ENCODE measurements at places on chromosomes 5 and 9.
A peak's percentile ranks its signal among the peaks of the same experiment; 100 is the strongest.

- DNase-seq, result peak; percentile 72
Measured at GRCh38 chr5:149141224-149141956, at the start of gene ABLIM3. Gene ABLIM3 (plus strand): TSS chr5:149141493. CDS start chr5:149142096, 603 bp downstream.

DNA sequence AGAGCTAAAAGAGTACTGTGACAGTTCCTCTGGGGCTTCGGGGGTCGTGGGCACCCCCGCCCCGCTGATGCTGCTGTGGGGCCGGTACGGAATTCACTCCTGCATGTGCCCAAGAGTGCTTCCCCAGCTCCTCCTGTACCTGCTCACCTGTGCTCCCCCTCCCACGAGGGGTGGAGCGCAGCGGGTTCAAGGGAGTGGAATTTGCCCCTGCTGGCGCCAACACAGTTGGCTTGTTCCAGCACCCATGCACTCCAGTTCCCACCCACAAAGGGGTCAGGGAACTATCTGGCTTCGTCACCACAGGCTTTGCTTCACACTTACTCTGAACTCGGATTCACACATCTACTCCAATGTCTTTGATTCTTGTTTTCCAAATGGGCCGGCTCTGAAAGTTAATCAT lies 1086.9 kb upstream of the CDH6 start:
- no peak for DNase-seq

GRCh38 chr9:99809586-99810319 lies 11.9 kb upstream of the NR4A3 start:
- no peak for DNase-seq

DNA sequence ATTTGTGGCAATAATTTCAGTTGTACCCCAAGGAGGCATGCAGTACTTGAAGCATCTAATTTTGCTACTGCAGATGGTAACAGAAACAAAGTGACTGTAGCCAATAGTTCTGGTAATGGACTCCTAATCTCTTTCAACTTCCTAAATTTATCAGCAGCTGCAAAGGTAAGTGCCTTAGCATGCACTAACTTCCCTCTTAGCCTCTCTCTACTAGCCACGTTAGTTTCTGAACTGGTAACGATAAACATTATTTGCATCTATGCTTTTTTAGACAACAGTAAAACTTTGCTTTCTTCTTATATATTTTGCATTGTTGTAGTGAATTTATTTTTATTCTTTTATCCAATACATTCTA lies 6.2 kb upstream of the CKS2 start:
- DNase-seq, result no peak
